ENCODE measurements at places on chromosomes 7 and 10.

- no peak for DNase-seq
Measured at GRCh38 chr7:45979275-45980180, 58.5 kb upstream of the IGFBP3 start.

- DNase-seq: no peak
Measured at GRCh38 chr10:21318540-21319167, 206.8 kb downstream of the SKIDA1 start.

GRCh38 chr7:150879345-150879744, 27.0 kb downstream of the AOC1 start:
- no peak for DNase-seq

DNA sequence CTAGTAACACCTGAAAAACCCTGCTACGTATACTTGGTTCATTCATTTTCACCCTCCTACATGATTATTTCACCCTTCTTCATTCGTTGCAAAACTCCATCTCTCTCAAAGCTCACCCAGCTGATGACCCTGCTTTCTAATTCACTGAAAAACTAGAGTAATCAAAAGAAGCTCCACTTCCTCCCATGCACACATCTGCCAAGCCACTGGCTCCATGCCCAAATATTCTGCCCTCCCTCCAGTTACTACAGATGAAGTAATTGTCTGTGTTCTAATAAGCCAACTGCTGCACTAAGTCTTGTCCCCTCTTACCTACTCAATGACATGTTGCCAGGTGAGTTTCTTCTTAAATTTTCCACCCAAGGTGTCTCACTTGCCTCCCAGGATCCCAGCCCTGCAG, 96.9 kb upstream of the CCDC71L start:
- no peak for DNase-seq

GRCh38 chr10:14409247-14409646, 78.5 kb upstream of the FRMD4A start:
- DNase-seq: peak; percentile 58

DNA sequence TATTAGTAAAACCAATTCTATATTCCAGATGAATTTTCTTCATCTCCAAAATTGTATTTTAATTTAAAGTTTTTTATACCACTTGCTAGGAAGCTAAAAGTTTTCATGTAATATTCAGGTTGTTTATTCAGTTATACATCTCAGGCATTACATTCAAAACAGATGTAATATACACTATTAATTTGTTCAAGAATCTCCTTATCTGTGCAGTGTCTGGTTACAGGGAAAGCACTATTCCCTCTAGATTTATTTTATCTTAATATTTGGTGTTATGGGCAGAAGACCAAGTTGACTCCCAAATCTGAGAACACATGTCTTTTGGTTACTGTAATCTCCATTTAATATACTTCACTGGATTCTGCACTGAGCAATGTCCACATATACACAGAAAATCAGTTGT, 953.4 kb downstream of the ANKRD7 start:
- DNase-seq: no peak

DNA sequence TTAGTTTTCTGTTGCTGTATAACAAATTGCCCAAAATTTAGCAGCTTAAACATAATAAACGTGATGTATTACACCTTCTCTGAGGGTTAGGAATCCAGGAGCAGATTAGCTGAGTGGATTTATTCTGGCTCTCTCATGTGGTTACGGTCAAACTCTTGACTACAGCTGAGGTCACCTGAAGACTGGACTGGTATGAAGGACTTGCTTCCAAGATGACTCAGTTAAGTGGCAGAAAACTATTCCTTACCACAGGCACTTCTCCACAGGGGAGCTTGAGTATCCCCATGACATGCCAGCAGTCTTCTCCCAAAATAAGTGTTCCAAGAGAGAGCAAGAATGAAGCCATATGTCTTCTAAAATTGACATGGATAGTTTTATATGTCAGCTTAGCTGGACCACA, 957.2 kb upstream of the GHITM start:
- no peak for DNase-seq

DNA sequence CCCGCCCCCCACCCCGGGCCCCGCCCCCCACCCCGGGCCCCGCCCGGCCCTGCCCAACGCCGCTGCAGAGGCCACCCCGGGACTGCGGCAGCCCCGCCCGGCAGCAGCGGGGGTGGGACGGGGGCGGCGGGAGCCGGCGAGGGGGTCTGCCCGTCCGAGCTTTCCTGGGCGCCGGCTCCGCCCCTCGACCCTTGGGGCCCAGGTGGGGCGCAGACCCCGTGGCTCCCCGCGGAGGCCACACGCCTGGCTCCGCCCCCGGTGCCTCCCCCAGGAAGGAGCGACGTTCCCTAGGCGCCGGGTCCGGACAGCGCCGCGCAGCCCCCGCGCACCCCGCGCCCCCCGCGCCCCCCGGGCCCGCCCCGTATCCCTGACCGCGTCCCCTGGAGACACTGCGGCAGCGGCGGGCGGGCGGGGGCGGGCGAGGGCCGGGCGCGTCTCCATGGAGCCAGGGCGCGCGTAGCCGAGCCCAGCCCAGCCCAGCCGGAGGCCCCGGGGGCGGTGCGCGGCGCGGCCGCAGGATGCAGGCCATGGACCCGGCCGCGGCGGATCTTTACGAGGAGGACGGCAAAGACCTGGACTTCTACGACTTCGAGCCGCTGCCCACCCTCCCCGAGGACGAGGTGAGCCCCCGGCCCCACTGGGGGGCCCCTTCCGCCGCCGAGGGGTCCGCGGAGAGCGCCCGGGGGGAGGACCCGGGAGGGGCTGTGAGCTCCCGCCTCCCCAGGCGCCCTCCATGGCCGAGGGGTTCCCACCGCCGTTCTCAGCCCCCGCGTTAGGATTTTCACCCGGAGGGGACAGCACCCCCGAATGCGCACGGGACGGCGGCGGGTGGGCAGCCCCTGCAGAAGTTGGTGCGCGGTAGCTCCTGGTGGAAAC, at the start of gene KNDC1:
KNDC1 (plus strand) TSS at position 270 of the 876 bp plus-strand sequence; CDS start at position 519, 249 bp downstream.
- DNase-seq: no peak

DNA sequence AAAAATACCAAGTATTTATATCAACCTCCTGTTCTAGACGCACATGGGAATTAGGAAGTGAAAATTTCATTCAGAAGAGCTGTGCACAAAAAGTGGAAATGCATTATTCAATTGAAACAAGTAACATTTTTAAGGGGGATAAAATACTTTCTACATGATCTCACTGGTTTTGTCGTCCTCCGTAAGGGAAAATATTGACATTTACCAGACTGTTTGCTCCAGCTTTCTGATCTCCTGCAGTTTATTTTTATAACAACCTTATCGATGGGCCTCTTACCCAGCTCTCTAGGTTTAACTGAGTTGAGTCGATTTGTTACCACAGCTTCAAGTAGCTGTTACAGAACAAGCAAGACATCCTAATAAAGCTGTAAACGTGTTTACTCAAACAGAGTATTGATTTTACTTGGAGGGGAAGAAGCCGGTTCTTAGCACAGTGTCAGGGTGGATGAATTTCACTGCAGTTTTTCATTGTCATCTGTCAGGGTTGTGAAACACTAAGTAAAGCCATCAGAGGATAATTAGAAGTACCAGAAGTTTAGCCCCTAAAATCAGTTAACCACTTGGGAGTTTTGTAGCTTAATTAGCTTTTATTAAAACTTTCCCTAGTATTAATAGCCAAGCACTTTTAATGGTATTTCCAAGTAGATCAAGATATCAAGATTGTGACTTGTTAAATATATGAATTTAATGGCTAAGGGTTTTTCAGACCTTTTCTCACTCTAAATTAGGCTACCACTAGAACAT, 142.6 kb upstream of the KAT6B start:
- no peak for DNase-seq

DNA sequence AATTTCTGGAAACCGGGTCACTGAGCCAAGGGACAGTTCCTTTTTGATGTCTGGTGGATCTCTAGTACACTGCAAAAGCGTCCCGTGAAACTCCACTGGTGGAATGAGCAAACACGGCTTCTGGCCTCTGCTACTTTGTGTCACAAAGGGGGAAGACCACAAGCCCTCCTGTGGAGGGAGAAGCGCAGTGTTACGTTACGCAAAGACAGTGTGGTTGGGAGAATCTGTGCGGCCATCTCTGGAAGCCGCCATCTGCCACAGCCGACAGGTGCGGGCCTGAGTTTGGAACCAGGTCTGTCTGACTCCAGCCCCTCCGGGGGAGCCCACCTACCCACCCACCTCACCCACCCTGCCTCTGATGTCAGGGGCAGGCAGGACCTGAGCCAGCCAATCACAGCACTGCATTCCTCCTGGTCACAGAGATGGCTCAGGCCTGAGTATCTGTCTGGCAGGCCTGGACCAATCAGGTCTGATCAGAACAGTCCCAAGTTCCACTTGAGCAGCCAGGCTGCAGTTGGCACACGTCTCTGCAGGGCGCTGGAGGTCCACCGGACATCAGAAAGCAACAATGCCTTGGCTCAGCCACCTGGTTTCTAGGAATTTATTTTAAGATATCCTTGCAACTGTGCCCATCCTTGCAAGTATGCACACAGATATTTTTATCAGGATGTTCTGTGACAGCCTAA, 3.0 kb upstream of the CYP2W1 start:
- no peak for DNase-seq

- no peak for DNase-seq
Measured at GRCh38 chr10:44973323-44974081, 5.1 kb downstream of the DEPP1 start.

GRCh38 chr7:25002786-25003185, 22.8 kb upstream of the OSBPL3 start:
- no peak for DNase-seq

- DNase-seq: no peak
Measured at GRCh38 chr10:48309711-48310226, 3.3 kb downstream of the MAPK8 start.

DNA sequence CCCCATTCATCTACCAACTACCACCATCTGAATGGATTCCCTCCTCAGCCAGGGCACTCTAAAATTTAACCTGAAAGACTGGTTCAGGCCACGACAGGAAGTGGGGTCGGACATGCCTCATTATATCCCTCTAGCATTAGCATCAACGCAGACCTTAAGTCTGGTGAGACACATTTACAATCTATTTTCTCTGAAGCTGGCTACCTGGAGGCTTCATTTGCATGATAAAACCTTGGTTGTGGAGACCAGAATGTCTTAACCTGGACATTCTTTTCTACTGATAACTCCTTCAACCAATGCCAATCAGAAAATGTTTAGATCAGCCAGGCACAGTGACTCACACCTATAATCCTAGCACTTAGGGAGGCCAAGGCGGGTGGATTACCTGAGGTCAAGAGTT, 42.3 kb downstream of the SVOPL start:
- no peak for DNase-seq

GRCh38 chr10:3873728-3874461, 88.9 kb upstream of the KLF6 start:
- no peak for DNase-seq

- DNase-seq: no peak
Measured at GRCh38 chr7:3232228-3232627, 68.8 kb upstream of the SDK1 start.

DNA sequence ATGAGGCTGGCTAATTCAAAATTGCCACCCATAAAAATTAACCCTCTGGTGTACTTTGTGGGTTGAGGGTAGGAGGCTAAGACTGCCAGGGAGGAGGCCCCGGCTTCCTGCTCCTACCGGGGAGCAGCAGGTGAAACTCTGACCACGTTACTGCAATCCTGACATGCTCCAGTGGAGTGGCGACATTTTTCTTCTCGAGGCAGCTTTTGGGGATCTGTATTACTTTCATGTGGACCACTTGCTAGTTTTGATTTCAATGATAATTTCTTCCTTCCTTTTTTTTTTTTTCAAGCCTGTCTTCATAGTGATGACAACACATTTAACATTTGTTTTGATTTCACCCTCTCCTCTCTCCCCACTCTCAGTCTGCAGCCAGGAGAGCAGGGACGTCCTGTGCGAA, 14.6 kb downstream of the GATA3 start:
- DNase-seq: peak; percentile 54

GRCh38 chr10:122388287-122388997, 13.9 kb downstream of the PLEKHA1 start:
- peak; percentile 49 for DNase-seq

DNA sequence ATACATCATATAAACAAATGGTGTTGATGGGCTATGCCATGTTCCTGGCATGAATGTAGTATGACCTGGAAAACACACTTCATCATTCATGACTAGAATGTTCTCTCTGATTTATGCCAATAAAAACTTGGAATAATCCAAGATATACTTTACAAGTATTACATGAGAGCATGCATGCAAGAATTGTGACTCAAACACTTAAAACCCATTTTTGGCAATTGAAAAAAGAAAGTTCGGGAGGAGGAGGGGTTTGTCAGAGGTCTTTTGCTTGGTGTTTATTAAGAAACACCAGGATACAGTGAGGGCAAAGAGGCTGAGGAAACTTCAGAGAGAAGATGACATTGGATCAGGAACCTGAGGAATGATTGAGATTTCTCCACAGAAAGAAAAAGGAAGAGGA, 10.2 kb upstream of the CUL1 start:
- no peak for DNase-seq

- no peak for DNase-seq
Measured at GRCh38 chr7:55504093-55504859, 68.0 kb downstream of the VOPP1 start.
